ENCODE measurements at places on chromosomes 16 and 17.

- no peak for DNase-seq
These were observed 8.8 kb upstream of the KRT31 start for GRCh38 chr17:41406205-41406604.

- no peak for DNase-seq
These were observed 71.5 kb downstream of the WWP2 start for GRCh38 chr16:69833357-69834282.

GRCh38 chr17:38705803-38706504 lies 881 bp downstream of the MLLT6 start:
- DNase-seq: peak; percentile 34

DNA sequence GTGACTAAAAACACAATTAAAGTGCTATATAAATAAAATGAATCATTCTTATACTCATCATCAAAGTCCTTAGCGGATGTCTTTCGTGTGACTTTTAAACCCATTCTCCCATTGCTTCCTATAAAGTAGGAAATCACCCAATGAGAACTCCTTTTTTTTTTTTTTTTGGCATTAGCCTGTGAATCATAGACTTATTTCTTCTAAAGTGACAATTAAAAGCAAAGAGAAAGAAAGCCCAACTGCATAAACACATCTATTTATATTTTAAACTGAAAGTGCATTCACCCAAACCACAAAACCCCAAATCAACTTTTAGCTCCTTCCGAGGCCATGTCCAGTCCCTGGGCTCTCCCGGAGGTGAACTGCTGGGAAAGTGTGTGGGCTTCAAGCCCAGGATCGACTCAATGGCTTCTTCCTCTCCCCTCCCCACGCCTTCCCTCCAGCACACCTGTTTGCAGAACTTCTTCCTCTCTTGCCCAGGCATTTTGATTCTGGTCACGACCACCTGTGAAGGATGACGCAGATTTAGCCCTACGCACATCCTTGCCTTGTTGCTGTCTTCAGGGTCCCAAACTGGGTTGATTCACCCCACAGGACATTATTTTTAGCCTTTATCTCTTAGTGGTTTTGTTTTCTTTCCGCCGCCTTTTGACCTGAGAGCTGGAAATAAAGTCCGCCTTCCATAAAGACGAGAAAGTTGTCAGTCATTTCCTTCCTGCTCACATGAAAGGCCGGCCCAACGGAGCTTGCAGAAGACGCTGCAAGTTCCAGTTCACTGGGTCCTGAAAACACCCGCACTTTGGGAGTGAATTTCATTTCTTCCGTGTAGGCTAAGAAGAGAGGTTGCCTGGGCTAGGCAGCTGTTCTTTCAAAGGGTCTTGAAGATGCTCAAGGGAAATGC lies 166.8 kb downstream of the MAP2K6 start:
- DNase-seq: no peak

- DNase-seq: no peak
These were observed 950 bp upstream of the MYO1C start for GRCh38 chr17:1493291-1493980.
